ENCODE measurements at places on chromosomes 12 and 14. TPM values are rescaled to one million over a fixed set of nuclear protein-coding genes. Genes with fewer than 3 reads are reported as not detected.

- peak; percentile 33 for DNase-seq
These were observed 1.1 kb upstream of the TM9SF1 start for GRCh38 chr14:24196071-24197055.

- no peak for DNase-seq
These were observed 63.6 kb downstream of the CHST11 start for GRCh38 chr12:104520242-104520900.

GRCh38 chr12:105100207-105100985 lies 7.1 kb upstream of the WASHC4 start:
- peak; percentile 62 for DNase-seq

DNA sequence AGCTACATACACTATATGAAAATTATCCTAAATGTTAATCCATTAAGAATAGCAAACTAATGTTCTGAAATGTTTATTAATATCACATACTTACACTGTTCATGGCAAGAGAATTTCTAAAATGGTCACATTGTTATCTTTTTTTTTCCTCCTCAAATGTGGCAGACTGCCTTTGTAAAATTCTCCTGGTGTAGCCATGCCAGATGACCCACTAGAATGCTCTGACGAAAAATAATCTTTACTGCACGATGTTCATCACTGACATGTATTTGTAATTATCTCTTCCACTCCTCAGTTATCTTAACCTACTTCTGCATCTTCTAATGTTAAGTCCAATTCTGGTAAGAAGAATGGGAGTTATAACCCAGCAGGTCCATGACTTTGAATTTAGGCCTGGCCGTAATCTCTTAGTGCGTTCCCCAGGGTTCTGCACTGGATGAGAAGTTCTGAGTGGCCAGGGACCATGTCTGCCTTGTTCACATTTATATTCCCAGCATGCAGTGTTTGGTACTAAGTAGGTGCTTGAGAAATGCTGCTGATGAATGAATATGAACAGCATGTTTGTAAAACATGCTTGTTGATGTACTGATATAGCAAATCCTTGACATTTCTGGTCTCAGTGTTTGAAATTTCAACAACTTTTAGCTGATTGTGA lies 46.7 kb downstream of the NOPCHAP1 start:
- no peak for DNase-seq

GRCh38 chr12:62848418-62848817 lies 86.5 kb downstream of the PPM1H start:
- DNase-seq: peak; percentile 93

- no peak for DNase-seq
These were observed 703.6 kb upstream of the FLRT2 start for GRCh38 chr14:84826294-84826693.

DNA sequence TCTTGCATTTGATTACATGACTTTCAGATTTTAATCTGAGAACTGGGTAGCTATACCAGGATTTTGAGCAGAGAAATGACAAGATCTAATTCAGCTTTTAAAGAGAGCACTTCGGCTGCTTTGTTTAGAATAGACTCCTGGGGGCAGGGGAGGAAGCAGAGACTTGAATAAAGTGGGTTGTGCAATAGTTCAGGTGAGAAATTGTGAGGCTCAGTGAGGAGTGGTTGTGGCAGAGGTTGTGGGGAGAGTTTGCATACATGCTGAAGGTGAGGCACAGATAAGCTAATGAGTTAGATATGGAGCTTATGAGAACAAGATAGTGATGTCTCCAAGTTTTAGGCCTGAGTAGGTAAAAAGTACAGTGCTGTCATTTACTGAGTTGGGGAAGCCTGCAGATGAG lies 281.4 kb downstream of the FLRT2 start:
- no peak for DNase-seq

- no peak for DNase-seq
These were observed 76.3 kb downstream of the MYRFL start for GRCh38 chr12:69901221-69901905.

DNA sequence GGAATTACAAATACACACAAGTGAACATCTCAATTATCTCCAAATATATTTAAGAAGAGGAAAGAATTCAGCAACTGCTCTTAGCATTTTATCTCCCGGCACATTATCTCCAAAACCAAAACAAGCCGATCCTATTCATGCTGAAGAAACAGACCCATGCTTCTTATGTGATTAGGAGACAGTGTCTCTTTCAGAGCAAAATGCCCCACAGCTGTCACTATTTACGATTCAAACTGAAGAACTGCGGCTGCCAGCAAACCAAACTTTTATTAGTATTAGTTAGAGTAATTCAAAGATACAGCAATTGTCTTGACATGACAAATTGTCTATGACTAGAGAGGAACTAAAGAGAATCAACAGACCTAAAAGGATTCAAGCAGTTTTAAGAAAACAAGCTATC lies 79.4 kb downstream of the SETD3 start:
- no peak for DNase-seq

GRCh38 chr12:88868050-88868449 lies 287.8 kb upstream of the KITLG start:
- DNase-seq: no peak

- DNase-seq: no peak
These were observed 154.8 kb upstream of the LRIG3 start for GRCh38 chr12:59075141-59075540.

DNA sequence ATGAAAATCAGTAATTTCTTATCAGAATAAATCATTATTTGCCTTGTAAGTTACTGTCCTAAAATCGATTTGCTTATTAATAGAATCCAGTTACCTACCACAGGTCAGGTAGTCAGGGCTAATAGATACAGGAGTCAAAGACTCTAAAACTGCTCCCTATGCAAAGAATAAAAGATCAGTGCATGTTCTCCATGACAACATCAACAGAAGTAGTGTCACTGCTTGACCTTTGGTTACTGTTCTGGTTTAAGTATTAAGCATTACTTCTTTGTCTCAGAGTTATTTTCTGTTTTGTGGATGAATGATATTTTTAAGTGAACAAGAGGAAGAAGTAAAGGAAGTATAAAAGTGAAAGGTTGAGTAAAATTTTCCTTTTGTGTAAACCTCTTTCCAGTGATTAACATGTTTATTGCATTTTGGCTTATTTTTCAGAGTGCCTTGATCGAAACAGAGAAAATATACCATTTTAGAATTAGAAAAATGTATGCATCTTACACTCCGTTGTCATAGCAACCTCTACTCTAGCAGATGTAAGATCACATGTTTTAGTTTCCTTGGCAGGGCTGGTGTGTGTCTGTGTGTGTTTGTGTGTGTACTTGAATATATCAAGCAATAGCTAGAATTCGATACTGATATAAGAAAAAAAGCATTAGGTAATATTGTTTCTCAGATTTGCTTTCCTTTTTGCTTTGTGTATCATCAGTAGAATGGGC lies 44.7 kb downstream of the ABCD2 start:
- DNase-seq: no peak

SERPINA1 gene
- 26.1 TPM for total RNA-seq

PIWIL1 gene
- 0.68 TPM for total RNA-seq

YAF2 gene
- 16.7 TPM for total RNA-seq

PRB2 gene
- not detected for total RNA-seq

CCDC177 gene
- total RNA-seq: not detected

ZDHHC22 gene
- total RNA-seq: not detected

INSM2 gene
- total RNA-seq: not detected

CD69 gene
- 0.57 TPM for total RNA-seq

Data from Daoy (cell line).